ENCODE measurements at places on chromosomes 4 and X.

DNA sequence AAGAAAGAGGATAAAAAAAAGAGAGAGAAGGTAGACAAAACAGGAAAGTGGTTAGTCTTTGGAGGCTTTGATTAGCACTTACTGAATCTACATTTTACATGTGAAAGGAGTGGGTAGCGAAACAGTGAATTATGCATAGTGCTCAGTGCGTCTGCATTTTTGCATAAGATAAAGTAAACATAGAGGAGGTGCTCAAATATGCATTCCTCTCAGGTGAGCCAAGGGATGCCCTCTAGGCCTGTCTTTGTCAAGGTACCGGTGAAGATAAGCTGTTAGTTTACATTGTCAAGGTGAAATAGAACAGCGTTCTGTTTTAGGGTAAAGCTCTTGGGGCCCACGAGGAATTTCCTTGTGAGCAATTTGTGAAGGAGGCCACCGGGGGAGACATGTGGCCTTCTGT, 260.6 kb downstream of the TRIML1 start:
- DNase-seq: no peak

DNA sequence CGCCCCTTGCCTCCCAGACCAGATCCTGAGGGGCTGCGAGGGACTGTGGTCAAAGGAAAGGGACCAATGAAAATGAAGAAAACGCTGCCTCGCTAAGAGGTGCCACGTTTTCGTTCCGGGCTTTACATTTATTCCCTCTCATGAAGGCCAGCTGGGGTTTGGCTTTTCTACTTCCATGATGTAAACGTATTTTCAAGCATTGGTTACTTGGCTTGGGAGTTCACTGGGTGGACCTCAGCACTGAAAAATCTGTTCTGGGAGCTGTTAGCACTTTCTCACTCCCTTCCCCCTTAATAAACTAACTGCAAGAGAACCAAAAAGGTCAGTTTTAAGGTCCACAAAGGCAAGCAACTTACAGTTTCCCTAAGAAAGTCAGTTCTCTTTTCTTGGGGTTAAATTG, 40.6 kb upstream of the ADGRG2 start:
- no peak for DNase-seq

- no peak for DNase-seq
These were observed 12.3 kb upstream of the NAA11 start for GRCh38 chr4:79338148-79338547.

- no peak for DNase-seq
These were observed 18.0 kb downstream of the TTC29 start for GRCh38 chr4:146927695-146928094.

DNA sequence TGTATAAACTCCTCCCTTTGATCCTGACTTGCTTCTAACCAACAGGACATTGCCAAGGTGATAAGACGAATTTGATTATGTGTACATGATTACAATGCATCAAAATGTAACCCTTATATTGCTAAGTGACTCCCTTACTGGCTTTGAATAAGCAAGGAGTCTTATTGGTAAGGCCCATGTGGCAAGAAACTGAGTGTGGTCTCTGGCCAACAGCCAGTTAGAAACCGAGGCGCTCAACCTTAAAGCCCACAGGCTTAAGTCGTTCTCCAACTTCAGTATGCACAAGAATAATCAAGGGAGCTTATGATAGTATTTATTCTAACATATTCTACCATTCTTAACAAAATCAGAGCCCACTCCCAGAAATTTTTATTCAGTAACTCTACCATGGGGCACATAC, 374.2 kb upstream of the F9 start:
- DNase-seq: no peak

DNA sequence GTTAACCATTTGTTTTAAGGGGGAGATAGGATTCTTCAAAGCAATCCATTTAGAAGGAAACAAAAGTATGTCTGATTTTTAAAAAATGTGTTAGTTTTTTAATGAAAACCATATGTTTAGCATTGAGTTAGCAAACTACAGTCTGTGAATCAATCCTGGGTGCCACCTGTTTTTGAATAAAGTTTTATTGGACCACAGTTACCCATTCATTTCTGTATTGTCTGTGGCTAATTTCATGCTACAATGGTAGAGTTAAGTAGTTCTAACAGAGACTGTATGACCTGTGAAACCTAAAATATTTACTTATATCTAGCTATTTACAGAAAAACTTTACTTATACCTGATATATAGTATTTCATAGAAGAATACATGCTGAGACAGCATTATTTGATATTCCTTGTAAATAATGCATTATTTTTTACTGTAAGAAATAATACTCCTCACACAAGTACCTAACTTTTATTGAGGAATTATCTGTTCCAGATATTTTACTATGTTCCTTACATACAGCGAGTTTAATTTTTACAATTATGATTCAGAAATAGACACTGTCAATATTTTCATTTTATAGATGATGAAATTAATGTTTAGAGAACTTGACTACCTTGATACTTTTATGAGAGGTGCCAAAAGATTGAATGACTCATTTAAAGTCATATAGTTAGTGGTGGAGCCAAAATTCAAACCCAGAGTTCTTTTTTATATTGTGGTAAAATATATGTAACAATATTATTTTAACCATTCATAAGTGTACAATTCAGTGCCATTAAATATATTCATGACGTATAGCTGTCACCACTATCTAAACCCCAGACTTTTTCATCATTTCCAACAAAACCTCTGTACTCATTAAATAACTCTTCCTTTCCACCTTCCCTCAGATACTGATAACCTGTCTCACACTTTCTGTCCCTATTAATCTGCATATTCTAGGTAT, 122.0 kb downstream of the GLUD2 start:
- no peak for DNase-seq

DNA sequence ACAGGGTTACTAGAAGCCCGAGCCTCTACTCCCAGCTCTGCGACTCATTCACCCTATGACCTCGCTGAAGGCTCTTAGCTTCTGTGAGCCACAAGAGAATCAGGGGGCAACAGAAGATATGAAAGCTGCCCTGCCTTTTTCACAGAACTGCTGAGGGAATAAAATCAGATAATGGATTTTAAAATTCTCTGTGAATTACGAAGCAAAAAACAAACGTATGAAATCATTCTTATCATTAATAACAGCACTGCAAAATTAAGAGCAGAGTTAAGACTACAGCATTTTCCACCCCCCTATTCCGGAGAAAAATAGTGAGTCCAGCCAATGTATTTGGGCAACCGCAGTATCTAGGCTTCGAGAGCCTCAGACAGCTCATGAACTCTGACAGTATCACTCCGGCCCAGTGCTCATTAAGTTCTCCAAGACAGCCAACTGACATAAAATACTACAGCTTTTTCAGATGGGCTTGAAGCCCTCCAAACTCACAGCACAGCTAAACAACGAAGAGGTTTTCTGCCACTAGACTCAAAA, 33.4 kb downstream of the AFAP1 start:
- no peak for DNase-seq

GRCh38 chr4:69038582-69038981, 57.7 kb upstream of the UGT2B7 start:
- DNase-seq: peak; percentile 7

DNA sequence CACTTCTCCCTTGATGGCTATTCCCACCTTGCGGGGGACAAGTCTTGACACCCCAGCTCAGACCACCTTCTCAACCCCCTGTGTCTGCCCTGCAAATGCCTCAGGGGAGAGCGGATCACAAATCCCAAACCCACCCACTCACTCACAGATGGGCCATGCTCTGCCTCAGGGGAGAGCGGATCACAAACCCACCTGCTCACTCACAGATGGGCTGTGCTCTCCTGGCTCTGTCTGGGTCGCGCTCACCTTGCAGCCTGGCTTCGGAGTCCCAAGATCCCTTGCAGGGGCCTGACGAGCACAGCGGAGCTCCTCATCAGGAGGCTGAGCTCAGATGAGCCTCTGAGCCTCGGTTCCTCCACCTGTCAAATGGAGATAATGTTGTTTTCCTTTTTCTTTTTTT, 38.6 kb downstream of the HTRA3 start:
- DNase-seq: no peak

DNA sequence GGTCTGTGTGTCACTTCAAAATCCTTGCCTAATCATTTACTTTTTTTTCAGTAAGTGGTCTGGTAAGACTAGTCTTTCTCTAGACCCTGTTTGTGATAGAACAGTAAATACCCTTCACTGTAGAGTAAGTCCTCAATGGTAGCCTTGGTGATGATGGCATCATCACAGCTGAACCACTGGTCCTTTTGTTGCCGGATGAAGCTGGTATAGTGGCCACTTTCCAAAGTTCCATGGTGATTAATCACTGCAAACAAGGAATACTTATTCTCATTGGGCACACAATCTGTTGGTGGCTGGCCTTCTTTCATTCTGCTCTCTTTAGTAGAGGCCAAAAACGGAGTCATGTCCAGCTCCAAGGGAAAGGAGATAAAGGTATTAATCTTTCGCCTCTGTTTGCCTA, 2.9 kb downstream of the USP51 start:
- no peak for DNase-seq

DNA sequence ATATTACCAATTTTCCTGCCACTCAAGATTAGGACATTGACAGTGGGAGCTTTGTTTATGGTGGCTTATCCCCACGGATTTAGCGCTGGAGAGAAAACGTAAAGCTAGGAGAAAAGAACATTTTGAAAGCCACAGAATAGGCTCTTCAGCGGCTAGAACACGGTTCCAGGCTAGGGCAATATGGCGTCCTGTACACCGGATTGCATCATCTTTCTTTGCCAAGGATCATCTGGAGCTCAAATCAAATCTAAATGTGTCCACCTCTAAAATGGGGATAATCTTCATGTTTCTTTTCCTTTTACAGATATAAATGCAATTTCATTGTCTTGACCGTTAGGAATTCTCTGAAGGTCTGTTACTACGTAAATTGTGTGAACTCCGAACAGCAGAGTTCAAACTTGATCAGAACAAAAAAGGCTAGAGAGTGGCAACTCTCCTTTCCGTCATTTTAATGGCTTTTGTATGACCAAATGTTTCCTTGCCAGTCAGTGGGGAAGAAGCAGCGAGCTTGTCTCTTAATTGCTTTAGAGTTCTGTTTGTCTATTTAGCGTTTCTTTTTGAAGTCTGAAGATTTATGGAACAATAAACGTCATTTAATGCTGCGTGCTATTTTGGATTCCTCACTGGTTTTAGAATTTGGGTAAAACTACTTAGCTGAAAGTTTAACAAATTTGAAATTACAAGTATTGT, 2.6 kb upstream of the WWC2 start:
- no peak for DNase-seq

DNA sequence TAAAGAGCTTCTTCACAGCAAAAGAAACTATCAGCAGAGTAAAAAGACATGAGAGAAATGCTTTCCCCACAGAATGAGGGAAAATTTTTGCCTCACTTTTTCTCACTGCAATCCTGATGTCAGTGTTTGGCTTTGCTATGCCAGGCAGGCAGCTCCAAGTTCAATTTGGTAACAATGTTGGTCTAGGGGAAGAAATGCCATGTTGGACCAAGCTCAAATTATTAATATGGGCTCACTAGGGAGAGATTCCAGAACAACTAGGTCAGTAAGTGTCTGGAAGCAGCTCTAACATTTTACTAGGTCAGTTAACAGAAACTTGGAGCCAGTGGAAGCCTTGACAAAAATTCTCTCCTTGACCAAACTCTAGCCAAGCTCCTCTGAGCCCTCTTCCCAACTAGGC, 95.4 kb downstream of the NAF1 start:
- no peak for DNase-seq

- DNase-seq: no peak
These were observed 224.2 kb downstream of the STIM2 start for GRCh38 chr4:27084685-27085361.

- no peak for DNase-seq
These were observed 139.1 kb downstream of the ARX start for GRCh38 chrX:24876530-24877287.

- DNase-seq: no peak
These were observed 51.8 kb upstream of the DUX4 start for GRCh38 chr4:190121759-190122158.

DNA sequence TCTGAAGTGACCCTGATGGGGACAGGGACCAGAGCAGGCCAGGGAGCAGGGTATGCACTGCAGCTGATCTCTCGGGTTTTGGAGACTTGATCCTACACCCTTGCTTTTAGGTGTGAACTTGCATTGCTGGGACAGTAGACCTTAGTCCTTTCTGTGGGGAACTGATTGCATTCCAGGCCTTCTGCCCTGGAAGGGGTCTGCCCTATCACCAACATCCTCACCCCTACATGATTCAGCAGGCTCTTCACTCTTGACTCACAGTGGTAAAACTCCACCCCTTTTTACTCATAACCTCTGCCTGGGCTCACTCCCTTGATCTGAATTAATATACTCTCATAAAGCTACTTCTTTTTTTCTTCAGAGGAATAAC, 6.6 kb upstream of the DDX60L start:
- DNase-seq: peak; percentile 80

DNA sequence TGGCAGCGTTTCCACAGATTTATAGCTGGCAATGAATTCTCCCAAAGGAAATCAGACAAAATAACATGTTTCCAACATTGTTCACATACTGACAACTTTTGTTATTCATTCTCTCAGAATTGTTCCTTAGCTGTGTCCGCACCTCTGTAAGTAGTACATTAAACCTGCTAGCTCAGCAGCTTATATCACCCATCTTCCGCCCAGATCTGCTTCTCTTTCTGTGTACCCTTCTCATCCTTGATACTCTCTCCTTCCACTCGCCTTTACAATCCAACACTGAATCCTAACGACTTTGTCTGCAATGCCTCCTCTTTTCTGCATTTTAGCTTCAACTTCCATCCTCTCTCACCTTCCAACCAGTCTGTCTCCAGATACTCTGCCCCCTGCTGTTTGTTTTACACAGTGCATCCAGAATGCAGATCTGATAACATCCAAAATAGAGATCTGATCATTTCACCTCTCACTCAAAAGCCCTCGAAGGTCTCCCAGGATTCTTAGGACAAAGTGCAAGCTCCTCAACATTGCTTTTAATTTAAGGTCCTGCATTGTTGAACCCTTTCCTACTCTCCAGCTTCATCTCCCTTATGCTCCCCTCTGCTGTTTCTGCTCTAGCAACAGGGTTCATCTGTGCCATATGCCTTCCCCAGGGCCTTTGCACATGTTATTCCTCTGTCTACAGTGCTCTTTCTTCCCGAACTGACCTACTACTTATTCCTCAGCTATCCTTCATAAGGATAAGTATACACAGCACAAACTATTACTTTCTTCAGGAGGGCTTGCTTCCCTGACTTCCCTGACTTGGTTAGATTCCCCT, 67.3 kb upstream of the VBP1 start:
- no peak for DNase-seq

GRCh38 chr4:8009710-8010511, 70.2 kb upstream of the AFAP1 start:
- no peak for DNase-seq

- no peak for DNase-seq
These were observed 119.3 kb downstream of the PDHA2 start for GRCh38 chr4:95959182-95959581.

DNA sequence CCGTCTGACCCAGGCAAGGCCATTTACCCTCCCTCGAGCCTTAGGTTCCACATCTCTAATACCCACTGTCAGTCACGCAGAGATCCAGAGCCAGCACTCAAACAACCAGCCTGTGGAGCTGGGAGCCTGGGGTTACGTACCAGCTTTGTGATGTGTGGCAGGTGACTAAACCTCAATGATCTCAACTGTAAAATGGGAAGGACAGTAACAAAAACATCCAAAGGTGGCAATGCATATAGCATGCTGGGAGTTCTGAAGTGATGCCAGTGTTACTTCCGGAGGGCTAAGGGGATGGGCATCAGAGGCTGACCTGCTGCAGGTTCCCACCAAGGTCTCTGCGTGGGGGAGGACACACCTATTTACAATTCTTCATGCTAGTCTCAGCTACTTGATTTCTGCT, 6.0 kb downstream of the GRPEL1 start:
- no peak for DNase-seq

- DNase-seq: no peak
These were observed 23.7 kb downstream of the FAM193A start for GRCh38 chr4:2560167-2560566.

Data from RCC 7860 (cell line).